ENCODE measurements at places on chromosomes 7 and 10.

GRCh38 chr7:16556359-16556758 is 29.7 kb downstream of the LRRC72 start:
- no peak for DNase-seq

GRCh38 chr7:84017651-84018050 is 176.9 kb downstream of the SEMA3A start:
- DNase-seq = no peak

- peak; percentile 7 for DNase-seq
These were observed 488 bp downstream of the EIF4H start for GRCh38 chr7:74174606-74175082.

DNA sequence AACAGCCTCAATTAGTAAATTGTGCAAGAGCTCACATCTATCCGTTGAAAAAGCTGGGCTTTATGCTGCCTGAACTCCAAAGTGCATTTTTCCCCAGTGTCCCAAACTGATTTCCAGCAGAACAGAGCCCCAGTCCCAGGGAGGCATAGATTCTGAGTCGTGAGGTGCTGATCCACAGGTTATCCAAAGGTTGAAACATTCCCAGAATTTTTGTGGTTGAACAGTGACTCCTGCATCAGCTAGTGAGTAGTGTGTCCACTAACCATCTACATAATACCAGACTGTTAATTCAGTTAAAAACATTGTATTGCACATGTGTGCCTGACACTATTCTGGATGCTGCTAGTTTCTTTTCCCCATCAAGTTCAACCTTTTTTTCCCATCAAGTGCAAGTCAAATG is 761.5 kb downstream of the GATA3 start:
- DNase-seq = no peak
